Uterus (tissue), 4 donors: ENCODE measurements at places on chromosomes 5 and 9. TPM values are rescaled to one million over a fixed set of nuclear protein-coding genes. Genes with fewer than 3 reads are reported as not detected.

The GPR21 gene
- 4.3 TPM for total RNA-seq

The CATSPER3 gene
- 0.48 TPM for total RNA-seq

The OR1J2 gene
- total RNA-seq, result not detected

The TRIP13 gene
- total RNA-seq, result not detected

DNA sequence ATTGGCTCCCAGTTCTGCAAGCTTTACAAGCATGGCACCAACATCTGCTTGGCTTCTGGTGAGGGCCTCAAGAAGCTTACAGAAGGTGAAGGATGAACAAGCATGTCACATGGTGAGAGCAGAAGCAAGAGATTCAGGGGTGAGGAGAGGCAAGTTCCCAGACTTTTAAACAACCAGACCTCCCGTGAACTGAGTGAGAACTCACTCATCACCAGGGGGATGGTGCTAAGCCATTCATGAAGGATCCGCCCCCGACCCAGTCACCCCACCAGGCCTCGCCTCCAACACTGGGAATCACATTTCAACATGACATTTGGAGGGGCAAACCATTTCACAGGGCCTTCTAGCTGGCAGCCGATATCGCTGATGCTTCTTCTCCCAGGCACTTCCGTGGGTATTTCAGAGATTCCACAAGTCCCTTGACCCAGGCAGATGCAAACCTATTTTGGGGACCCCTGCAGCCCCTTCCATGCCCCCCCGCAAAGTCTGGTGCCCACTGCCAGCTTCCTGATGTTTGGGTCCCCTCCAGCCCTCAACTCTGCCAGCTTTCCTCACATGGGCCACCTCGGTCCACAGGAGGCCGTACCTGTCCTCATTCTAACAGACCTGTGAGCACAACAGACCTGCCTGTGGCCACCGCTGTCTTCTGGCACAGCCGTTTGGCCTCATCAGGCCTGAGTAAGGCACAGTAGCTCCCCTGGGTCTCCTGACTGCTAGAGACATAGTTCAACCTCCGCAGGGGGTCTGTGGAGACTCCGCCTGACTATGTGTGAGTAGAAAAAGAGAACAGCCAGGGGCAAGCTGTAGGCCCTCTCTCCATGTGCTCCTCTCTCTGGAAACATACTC lies 60.7 kb upstream of the ANGPTL2 start:
- H3K36me3 ChIP-seq, result no peaks in the 10 kb centered on the region
- no peak for DNase-seq
- H3K27me3 ChIP-seq, result no peaks in the 10 kb centered on the region
- no peak overlapping the region for H3K4me3 ChIP-seq

GRCh38 chr5:128903550-128903949 lies 61.7 kb upstream of the SLC27A6 start:
- H3K36me3 ChIP-seq, result no peaks in the 10 kb centered on the region
- H3K27ac ChIP-seq, result no peak overlapping the region
- DNase-seq, result no peak
- no peak overlapping the region for H3K4me3 ChIP-seq
- no peaks in the 10 kb centered on the region for H3K4me1 ChIP-seq

- no peaks in the 10 kb centered on the region for H3K27me3 ChIP-seq
- no peaks in the 10 kb centered on the region for H3K36me3 ChIP-seq
Observed at GRCh38 chr5:56298336-56299090, 65.4 kb upstream of the ANKRD55 start.
